Skin of body (tissue), 3 donors: ENCODE measurements at places on chromosomes 16 and 17.

GRCh38 chr17:36921095-36921851 is 16.0 kb upstream of the LHX1 start:
- DNase-seq = no peak

DNA sequence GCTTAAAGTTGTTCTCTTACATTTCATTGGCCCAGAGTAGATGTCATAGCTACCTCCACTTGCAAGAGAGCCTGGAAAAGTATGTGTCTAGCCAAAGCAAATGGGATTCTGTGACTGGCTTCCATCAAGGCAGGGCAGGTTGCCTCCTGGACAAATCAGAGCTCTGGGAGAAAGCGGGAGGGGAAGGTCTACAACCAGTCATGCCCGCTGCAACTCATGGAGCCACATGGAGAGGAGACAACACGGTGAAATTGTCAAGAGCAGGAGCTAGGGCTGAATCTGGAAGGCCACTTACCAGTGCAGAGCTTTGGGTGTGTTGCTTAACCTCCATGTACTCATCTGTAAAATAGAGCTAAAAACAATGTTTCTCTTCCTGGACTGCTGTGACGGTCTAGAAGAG is 83.8 kb downstream of the MARF1 start:
- no peak for DNase-seq

- no peak for DNase-seq
These were observed 472 bp downstream of the GALNS start for GRCh38 chr16:88856122-88856827.

DNA sequence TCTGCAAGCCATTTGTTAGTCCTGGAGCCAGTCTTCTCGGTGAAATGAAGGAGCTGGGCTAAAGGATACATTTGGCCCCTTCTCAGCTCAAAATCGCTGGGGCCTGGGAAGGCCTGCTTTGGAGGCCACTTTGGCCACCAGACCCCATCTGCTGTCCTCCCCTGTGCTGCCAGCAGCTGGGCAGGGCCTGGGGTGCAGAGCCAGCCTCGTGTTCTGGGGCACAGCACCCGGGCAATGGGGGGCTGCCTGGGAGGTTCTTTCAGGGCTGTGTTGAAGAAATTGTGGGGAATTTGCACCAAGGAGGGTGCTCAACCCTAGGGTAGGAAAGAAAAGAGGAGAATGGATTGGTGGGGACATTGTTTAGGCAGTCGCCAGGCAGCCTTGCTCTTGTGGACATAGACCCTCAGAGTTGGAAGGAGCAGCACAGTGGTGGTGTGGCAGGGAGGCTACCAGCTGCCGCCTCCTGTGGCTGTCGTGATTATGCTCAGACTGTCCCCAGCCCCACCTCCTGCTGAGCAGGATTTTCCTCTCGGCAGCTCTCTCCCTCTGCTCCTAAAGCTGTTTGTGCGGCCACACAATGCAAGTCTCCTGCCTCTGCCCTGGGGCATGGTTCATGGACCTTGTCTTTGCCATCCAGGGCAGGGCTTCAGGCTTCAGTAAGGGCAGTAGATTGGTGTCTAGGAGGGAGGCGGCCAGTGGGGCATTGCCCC is 174.8 kb downstream of the NTN1 start:
- DNase-seq = no peak

- DNase-seq = no peak
These were observed 29.0 kb upstream of the LGALS9 start for GRCh38 chr17:27601975-27602302.

GRCh38 chr16:22694887-22695382 is 119.0 kb upstream of the HS3ST2 start:
- no peak for DNase-seq

DNA sequence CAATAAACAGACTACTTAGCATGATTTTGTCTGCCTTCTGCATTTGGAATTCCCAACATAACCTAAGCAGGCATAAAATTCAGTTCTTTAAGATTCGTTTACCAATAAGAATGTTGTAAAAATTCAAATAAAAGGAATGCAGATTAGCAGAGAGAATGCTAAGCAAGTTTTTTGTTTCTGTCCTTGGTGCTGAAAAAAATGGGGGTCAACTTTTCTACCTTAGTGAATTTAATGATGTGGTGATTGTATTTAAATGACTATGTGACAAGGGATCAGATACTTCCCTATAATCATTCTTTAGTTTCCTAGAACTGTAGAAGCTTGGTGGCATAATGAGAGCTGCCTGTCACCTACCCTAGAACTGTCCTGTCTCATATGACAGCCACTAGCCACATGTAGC is 159.5 kb downstream of the RBFOX1 start:
- no peak for DNase-seq

- DNase-seq = no peak
These were observed 20.1 kb downstream of the RAB11FIP3 start for GRCh38 chr16:445566-445965.

DNA sequence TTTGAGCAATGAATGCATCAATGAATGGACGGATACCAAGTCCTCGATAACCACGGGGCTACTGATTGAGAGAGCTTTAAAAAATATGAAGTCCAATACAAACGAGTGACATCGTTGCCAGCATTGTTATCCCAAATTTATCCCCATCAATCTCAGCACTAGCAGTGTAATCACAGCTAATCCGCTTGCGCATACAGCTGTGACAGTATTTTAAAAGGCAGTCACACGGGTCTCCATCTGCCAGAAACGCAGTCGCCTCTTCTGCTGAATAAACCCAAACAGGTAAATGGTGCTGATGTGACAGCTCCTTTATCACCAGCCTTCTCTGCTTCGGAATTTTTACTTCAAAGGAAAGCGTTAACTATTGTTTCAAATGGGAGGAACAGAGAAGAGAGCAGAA is 311.1 kb downstream of the XYLT1 start:
- DNase-seq = no peak

- DNase-seq = no peak
These were observed 21.9 kb downstream of the ADORA2B start for GRCh38 chr17:15966879-15967248.

DNA sequence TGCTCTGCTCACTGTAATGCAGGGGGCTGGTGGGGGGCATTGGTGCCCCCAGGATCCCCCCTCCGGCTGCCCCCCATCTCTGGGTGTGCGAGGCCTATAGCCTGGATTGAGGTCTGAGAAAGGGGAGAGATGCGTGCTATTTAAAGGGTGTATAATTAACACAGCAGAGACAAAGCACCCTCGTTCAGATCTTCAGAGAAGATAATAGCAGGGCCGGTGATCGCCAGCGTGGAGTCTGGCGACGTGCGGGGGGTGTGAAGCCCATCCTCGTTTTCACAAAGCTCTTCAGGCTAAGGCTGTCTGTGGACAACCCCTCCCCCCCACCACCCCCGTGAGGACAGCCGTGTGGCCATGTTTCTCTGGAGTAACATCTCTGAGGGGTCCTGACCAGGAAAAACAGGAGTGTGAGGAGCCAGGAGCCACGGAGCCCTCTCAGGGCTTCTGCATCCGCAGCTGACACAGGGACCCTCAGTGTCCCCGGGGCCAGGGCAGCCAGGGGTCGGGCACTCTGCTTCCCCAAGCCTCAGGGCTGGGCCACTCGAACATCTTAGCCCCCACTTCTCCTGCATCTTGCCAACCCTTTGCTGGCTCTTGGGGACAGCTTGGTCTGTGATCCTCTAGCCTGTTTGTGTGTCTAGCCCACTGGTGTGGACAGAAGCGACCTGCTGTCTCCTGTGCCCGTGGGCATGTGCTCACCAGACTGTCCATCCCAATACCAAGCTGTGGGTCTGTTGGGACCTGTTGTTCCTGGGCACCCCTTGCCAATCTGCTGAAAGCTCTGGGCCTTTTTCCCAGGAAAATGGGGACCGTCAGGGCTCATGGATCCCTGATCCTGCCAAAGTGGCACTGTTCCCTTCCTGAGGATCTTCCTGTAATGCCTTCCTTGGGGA is 58.9 kb downstream of the BAIAP2 start:
- DNase-seq = no peak

GRCh38 chr16:49471038-49471727 is 97.6 kb downstream of the C16orf78 start:
- DNase-seq = no peak

GRCh38 chr17:15262291-15263205 is 2.6 kb downstream of the PMP22 start:
- DNase-seq = peak; percentile 95

GRCh38 chr17:79622776-79623175 is 11.9 kb upstream of the RBFOX3 start:
- no peak for DNase-seq

- DNase-seq = no peak
These were observed 17.3 kb downstream of the PHLPP2 start for GRCh38 chr16:71707199-71707598.

DNA sequence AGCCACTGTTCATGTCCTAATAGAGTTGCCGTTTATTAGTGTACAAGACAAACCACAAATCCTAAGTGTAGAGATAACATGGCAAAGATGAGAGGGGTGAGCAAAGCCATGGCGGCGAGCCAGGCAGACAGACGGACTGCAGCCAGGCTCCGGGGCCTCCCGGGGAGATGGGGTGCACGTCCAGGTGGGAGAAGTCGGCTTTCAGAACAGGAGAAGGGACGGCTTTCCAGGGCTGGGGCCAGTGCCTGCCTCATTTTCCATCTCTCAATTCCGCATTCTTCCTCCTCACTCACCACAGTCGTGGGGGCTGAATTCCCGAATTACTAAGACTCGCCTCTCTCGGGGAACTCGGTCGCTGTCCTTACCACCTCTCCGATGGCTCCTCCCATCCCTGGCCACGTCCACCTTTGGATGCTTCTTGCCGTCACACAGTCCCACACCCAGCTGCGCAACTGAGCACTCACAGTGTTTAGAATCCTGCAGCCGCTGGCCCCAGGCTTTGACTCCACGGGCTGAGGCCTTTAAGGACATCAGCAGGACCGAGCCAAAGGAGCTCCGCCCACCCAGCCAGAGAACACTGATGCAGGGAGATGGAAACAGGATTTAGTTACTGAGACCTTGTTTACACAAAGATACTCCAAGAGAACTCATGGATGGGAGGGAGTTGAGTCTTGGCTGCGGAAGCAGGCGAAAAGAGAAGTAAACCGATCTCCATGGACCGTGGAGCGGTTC is 59.7 kb downstream of the RNF112 start:
- no peak for DNase-seq

- no peak for DNase-seq
These were observed 15.0 kb downstream of the C17orf100 start for GRCh38 chr17:6666557-6666956.

DNA sequence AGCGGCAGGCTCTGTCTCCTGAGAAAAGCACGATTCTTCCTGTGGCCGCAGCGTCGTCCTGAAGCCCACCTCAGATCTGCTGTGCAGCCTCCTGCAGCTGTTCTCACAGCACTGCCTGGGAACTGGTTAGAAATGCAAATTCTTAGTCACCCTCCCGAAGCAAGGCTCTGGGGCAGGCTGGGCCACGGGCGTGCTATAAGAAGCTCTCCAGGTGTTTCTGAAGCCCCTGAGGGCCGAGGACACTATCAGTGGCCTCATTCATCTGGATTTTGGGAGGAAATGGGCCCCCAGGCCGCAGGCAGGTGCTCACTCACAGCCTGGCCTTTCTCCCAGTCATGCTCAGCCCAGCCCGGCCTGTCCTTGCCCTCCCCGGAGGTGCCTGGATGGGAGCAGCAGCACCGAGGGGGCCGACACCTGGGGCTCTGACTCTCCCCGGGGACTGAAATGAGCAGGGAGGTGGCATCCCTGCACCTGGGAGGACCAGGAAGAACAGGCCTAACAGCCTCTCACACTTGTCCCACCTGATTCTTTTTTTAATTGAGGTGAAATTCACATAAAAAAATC is 10.4 kb upstream of the NLRC3 start:
- no peak for DNase-seq

DNA sequence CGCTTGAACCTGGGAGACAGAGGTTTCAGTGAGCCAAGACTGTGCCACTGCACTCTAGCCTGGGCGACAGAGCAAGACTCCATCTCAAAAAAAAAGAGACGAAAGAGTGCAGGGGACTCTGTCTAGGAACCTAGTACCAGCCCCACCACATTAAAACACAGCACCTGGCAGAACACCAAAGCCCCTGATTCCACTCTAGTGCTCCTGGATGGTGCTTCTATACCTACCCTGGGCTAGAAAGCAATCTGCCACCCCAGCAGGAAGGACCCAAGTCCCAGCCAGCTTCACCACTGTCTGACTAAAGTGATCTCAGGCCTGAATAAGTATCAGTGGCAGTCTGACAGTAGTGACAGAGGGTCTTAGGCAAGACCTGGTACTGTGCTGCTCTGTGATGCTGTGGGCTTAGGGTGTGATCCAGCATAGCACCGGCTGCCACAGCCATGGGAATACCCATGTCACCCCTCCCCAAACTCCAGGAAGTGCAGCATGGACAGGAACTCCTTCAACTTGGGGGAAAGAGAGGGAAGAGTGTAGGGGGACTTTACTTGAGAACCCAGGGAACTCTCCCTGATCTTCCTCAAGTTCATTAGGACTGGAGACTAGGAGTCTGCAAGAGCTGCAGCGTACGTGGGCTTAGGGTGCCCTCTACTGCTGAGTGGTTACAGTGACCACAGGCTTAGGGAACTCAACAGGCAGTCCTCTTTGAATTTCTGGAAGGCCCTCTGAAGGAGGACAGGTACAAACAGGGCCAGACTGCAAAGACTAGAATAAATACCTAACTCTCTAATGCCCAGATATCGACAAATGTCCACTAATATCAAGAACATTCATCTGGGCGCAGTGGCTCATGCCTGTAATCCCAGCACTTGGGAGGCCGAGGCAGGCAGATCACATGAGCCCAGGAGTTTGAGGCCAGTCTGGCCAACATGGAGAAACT is 30.0 kb upstream of the RNF43 start:
- peak; percentile 6 for DNase-seq

DNA sequence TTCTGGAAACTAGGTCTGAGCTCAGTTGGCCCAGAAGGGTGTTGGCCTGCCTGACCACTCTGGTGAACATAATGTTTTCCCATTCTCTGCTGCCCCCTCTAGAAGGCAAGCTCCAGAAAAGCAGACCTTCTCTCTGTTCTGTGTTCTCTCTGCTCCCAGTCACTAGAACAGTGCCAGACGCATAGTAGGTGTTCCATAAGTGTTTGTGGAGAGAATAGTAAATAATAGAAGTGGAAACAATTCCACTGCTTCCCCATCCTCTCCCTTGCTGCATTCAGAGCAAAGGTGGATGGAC is 32.2 kb upstream of the ETV4 start:
- no peak for DNase-seq

GRCh38 chr17:46057366-46057765 is 58.3 kb downstream of the STH start:
- no peak for DNase-seq

GRCh38 chr17:45667591-45668171 is 116.4 kb upstream of the CRHR1 start:
- no peak for DNase-seq

GRCh38 chr17:39776252-39776651 is 38.5 kb downstream of the GRB7 start:
- DNase-seq = no peak

GRCh38 chr16:57534881-57535658 is 1.3 kb downstream of the CCDC102A start:
- no peak for DNase-seq

- no peak for DNase-seq
These were observed 923 bp downstream of the TLCD3B start for GRCh38 chr16:30030011-30030685.

DNA sequence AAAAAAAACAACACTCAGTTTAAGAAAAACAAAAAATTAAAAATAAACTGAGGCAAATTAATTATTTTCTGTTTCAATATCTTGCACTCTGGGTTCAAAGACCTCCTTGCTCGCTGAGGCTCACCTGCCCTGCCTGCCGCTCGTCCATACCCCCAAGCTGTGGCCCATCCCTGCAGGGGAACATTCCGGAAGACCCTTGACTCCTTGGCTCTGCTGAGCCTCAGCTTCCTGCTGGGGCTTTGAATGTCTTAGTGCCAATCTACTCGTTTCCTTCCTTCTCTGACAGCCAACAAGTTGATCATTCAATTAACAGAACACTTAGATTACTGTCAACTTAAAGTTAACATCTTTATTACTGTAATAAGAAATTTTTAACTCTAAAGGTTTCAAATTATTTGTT is 24.3 kb downstream of the G6PC1 start:
- DNase-seq = no peak

GRCh38 chr17:7426896-7427489 is 1.6 kb downstream of the SPEM2 start:
- DNase-seq = no peak
